ENCODE measurements at places on chromosomes 2 and 18.

- peak; percentile 1 for DNase-seq
Measured at GRCh38 chr2:238061315-238062202, 758 bp downstream of the SCLY start.

DNA sequence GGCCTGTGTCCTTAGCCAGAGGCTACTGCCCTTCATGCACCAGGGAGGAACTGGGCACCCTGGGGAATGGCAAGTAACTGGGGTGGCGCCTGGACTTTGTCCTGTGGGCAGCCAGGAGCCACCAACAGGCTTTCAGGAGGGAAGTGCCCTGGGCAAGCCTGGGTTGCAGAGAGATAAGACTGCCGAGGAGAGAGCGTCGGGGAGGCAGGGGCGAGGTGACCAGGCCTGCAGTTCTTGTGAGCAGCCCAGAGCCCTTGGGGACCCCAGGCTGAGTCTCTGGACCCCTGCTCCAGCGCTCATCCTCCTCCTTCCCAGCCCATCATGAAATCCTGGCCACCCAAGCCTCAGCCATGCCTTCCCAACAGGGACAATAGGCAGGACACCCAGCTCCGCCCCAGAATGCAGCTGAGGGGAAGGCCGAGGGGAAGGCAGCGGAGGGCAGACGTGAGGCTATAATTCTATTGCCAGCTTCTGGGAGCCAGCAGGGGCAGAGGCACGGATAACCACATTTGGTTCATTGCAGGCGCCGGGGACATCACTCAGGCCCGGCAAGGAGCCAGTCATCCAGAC is 25.1 kb downstream of the ADRA2B start:
- no peak for DNase-seq

- DNase-seq = no peak
Measured at GRCh38 chr2:26727641-26728561, 35.4 kb downstream of the KCNK3 start.

DNA sequence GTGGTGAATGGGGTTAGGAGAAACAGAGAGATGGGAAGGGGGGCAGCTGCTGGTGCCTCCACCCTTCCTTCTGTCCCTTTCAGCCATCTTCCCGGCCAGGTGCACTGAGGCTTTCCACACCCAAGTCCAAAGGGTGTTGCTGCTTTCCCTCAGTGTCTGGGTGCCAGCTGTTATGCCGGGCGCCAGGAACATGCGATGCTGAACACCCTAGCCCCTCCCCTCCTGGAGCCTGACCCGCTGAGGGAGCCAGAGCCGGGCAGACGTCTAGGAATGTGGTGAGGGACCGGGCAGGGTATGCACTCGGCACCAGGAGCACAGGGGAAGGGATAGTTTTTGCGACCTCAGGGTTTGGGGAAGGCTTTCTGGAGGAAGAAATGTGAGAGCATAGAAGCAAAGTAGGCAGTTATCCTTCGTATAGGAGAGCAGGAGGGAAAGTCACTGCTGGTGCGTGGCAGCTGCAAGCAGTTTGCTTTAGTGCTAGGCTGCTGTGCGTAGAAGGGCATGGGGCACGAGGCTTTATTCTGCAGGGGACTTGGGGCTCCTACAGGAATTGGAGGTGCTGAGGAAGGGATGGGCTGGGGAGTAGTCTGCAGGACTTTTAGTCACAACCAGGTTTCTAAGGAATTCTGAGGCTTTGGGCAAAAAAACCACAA is 147.7 kb downstream of the TSN start:
- DNase-seq = no peak

DNA sequence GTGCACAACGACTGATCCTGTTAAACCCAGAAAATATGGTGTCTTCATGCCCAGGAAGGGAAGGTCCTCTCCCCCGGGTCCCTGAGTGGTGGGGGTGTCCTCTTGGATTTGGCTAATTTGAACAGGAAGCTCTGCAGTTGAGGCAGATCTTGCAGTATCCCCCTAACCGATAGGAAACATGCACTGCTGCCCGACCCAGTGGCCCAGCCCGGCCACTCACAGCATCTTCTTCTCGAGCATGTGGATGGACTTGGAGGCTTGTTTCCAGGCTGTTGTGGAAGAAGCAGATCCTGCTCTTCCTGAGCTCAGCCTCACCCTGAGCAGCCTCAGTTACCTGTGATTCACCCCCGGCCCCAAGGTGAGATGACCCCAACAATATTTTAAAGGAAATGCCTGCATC is 46.4 kb upstream of the ASB1 start:
- no peak for DNase-seq

DNA sequence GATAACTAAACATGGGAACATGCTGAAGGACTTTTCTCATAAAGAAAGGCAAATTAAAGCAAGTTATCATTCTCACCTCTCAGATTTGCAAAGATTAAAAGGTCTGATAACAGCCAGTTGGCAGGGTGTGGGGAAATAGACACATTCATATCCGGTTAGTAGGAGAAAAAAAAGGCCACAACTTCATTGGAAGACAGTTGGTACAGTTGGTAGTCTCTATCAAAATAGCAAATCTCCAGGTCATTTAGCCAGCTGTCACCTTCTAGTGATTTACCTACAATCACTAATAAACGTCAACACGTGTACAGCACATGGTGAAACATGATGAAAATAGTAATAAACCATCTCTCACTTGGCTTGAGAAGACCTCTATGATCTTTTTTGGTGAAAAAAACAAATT is 16.6 kb downstream of the INPP5D start:
- no peak for DNase-seq

DNA sequence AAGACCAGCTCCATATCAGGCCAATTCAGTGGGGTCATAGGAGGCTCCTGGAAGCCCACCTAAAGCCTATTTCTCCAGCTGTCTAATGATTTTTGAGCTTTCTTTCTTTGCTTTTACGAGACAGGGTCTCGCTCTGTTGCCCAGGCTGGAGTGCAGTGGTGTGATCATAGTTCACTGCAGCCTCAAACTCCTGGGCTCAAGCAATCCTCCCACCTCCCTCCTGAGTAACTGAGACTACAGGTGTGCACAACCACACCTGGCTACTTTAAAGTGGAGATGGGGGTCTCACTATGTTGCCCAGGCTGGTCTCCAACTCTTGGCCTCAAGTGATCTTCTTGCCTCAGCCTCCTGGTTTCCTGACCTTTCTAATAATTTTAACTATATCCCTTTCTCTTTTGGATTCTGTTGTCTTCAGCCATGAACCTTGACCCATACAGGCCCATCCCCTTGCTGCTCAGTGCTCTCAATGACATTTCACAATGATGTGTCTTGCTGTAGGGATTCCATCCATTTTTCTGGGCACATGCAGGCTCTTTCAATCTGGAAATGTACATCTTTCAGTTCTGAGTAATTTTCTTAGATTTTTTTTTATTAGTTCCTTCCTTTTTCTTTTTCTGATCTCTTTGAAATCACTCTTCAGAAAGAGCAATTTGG is 29.7 kb downstream of the GNLY start:
- DNase-seq = no peak

DNA sequence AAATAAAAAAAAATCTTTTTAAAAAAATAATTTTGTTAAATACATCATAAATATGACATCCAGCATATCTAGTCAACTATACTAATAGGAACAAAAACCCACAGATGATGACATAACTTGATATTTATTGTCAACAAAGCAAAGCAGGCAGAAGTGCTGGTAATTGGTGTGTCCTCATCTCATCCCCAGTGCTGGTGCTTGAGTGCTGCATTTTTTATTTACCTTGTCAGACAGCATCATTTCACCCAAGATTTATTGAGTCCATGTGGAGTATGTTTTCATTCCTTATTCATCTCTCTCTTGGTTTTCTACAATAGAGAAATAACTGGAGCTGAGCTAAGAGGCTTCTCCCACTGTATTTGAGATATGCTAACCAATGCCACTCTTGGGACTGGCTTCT is 191.6 kb upstream of the SLC14A2 start:
- DNase-seq = no peak

- DNase-seq = peak; percentile 85
Measured at GRCh38 chr2:169221745-169222369, 140.5 kb downstream of the LRP2 start.

DNA sequence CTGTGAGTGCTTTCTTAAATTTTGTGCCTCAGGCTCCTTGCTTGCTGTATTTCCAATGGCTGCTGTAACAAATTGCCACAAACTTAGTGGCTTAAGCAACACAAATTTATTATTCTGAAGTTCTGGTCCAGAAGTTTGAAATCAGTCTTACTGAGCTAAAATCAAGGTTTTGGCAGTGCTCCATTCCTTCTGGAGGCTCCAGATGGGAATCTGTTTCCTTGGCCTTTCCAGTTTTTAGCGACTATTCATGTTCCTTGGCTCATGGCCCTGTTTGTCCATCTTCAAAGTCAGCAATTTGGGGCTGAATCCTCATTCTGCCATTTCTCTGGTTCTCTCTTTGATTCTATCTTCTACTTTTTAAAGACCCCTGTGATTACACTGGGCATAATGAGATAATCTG is 31.8 kb downstream of the STRADB start:
- DNase-seq = no peak

GRCh38 chr2:37366773-37367172 is 22.3 kb downstream of the QPCT start:
- DNase-seq = no peak

DNA sequence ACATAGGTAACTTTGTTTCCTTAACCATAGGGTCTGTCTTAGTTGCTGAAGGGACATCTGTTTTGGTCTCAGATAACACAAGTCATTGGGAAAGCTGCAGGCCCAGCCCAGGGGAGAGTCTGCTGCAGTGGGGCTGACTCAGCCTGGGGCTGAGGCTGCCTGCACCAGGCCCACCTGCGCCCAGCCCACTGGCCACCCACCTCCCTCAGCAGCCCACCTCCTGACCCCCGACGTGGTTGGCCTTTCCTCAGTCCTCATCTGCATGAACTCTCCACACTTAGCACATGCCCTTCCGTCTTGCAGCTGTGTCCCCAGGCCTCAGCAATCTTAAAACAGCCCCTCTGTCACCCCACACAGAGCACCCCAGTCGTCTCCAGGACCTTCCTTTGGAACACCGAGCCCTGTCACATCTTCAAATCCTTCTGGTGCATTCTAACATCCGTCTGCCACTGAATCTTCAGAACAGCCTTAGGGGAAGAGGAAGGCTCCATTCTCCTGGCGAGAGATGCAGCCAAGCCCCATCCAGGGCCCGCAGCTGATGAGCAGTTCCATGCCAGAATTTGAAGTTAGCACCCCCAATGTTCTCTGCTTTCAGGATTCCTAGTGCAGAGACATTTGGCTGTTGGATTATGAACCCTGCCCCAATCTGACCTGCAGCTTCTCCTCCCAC is 231.4 kb downstream of the SEPTIN10 start:
- no peak for DNase-seq

DNA sequence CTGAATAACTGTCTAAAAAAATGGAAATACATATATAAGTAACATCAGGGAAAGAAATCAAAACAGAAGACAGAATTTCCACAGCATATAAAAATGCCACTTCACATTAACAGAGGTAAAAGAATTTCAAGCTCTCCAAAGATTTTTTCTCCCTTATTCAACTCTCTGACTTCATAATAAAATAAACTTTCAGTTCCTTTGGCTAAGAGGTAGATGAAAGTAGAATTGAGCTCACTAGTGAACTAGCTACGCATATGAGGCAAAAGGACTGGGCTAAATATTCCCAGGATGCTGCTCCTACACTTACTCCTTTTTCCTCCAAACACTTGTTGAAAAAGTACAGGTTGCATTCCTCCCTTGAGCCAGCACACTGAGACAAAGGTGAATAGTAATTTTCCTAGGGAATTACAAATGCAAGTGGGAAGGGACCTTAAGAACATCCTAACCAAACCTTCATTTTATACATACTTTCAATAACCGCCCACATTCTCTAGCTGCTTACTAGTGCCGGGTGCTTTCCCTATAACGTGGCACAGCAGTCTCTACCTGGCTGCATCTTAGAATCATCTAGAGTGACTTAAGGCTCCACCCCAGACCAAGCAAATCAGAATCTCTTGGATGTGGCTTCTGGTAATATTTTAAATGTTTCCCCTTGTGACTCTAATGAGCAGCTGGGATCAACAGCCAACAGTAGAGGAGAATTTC is 136.6 kb downstream of the MTCL1 start:
- no peak for DNase-seq

- no peak for DNase-seq
Measured at GRCh38 chr2:147297820-147298219, 547.0 kb upstream of the ACVR2A start.

DNA sequence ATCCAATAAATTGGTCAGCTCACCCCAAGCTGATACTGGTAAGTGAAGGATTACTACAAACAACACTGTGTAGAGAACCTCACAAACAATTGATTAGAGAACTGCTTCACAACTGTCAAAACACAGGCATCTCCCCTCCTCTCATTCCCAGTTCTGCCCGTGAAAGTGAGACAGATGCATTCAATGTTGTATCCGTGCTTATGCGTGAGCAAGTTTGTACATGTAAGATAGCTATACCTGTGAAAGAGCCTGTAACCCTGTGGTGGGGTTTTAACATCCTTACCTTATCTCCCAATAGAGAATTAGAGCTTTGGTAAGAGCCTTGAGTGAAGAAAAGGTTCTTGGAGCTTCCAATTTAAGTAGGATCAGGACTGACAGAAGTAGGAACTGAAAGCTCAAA is 9.1 kb downstream of the MARCHF4 start:
- DNase-seq = no peak

GRCh38 chr2:55093381-55093780 is 43.1 kb upstream of the RTN4 start:
- DNase-seq = no peak

DNA sequence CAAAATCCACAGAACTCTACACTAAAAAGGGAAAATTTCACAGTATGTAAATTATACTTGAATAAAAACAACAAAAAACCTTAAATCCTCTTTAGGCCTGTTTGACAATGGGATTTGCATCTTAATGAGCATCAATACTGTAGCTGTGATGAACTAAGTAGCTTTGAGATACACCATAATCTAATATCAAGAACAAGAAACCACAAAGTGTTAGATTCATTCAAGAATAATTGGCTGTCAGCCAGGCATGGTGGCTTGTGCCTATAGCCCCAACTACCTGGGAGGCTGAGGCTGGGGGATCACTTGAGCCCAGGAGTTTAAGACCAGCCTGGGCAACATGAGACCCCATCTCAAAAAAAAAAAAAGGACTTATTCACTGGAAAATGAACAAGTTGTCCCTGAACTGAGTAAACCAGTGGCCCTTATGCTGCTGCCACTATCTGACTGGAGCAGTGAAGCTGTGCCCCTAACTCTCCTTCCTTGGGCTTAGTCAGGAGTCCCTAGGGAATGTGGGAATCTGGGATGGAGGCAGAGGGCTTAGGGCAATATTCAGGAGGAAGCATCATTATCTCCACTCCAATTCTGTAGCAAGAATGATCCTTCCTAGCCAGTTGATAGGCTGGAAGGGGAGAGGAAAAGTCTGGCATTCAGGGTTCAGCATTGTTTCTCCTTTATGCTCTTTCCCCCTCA is 88.5 kb downstream of the PRKCE start:
- DNase-seq = no peak

- no peak for DNase-seq
Measured at GRCh38 chr2:233461481-233461891, 105.1 kb downstream of the USP40 start.

DNA sequence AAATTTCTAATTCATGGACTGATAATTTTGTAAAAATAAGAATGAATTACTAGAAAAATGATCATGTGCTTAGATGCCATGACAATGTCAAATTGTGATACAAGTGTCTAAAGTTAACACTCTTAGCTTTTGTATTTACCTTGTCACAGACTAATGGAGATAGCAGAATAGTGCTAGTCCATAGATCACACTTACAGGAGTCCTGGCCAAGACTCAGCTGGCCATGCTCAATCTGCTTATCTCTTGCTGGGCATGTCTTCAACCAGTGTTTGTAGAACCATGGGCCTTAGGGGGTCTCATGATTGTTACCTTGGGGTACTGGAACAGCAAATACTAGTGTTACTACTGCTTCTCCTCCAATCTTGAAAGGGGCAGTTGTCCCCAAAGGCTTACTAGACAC is 44.0 kb downstream of the TET3 start:
- DNase-seq = no peak
